Activated CD8-positive, alpha-beta T cell treated with anti-CD3 and anti-CD28 coated beads for 36 hours (primary cell): ENCODE measurements at places on chromosomes 7 and 10.
A peak's percentile ranks its signal among the peaks of the same experiment; 100 is the strongest.

- no peak for DNase-seq
- peaks cover 1% of the 10 kb centered on the region for H3K27me3 ChIP-seq
- no peak overlapping the region for H3K27ac ChIP-seq
- H3K4me3 ChIP-seq = no peak overlapping the region
Observed at GRCh38 chr7:16908561-16908960, 26.8 kb upstream of the AGR3 start.

GRCh38 chr7:48384180-48384752, 213.0 kb downstream of the ABCA13 start:
- no peak for DNase-seq
- H3K27me3 ChIP-seq = no peaks in the 10 kb centered on the region
- no peaks in the 10 kb centered on the region for H3K4me1 ChIP-seq
- H3K4me3 ChIP-seq = no peak overlapping the region
- H3K36me3 ChIP-seq = no peaks in the 10 kb centered on the region
- no peak overlapping the region for H3K27ac ChIP-seq

GRCh38 chr7:136353287-136353686, 376.1 kb upstream of the MTPN start:
- no peak for DNase-seq
- H3K36me3 ChIP-seq = no peaks in the 10 kb centered on the region
- H3K27ac ChIP-seq = no peak overlapping the region
- no peaks in the 10 kb centered on the region for H3K27me3 ChIP-seq

- peaks cover 15% of the 10 kb centered on the region for H3K36me3 ChIP-seq
- DNase-seq = peak; percentile 20
- peaks cover 19% of the 10 kb centered on the region for H3K4me1 ChIP-seq
Observed at GRCh38 chr7:148939128-148939755, 55.2 kb upstream of the EZH2 start.

- H3K27me3 ChIP-seq = peaks cover 6% of the 10 kb centered on the region
- DNase-seq = no peak
- H3K4me1 ChIP-seq = no peaks in the 10 kb centered on the region
- no peak overlapping the region for H3K27ac ChIP-seq
- no peak overlapping the region for H3K4me3 ChIP-seq
- no peaks in the 10 kb centered on the region for H3K36me3 ChIP-seq
Observed at GRCh38 chr7:111873963-111874690, 311.8 kb upstream of the IMMP2L start.

DNA sequence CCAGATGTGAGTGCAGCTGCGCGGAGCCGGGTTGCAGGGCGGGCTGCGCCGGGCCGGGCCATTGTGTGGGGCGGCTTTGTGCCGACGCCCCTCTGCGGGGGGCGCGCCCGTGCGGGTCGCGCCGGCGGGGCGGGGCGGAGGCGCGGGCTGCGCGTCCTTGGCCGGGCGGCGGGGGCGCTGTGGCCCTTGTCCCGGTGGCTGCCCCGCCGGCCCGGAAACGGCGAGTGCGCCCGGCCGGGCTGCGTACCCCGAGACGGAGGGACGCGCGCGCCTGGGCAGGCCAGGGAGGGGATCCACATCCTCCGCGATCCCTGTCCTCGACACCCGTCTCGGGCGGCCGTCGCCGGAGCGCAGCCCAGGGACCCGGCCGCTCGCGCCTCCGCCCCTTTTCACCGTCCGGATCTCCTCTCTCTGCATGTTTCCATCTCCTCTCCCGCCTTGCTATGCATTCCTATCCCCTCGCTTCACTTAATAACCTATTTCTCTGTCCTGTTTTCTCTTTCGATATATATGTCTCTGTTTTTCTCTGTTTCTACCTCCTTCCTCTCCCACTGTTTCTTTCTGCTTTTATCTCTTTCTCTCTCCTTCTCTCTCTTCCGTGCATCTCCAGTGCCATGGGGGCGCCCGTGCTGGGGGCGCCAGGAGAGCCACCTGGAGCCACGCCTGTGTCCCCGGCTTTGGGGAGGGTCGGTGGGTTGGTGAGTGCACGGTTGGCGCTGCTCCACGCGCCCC, 765 bp downstream of the PFKFB3 start:
- H3K27me3 ChIP-seq = no peaks in the 10 kb centered on the region
- H3K4me1 ChIP-seq = peaks cover 32% of the 10 kb centered on the region
- H3K27ac ChIP-seq = peak overlapping the region; percentile 85
- H3K4me3 ChIP-seq = peak overlapping the region; percentile 98
- H3K36me3 ChIP-seq = peaks cover 26% of the 10 kb centered on the region

- no peak for DNase-seq
- no peak overlapping the region for H3K4me3 ChIP-seq
- no peak overlapping the region for H3K27ac ChIP-seq
Observed at GRCh38 chr10:47035819-47036337, 124.7 kb downstream of the PTPN20 start.

GRCh38 chr10:29646238-29646902, 11.6 kb upstream of the SVIL start:
- H3K27ac ChIP-seq = peak overlapping the region; percentile 57
- peak overlapping the region; percentile 36 for H3K4me3 ChIP-seq
- H3K27me3 ChIP-seq = peaks cover 2% of the 10 kb centered on the region
- H3K4me1 ChIP-seq = peaks cover 37% of the 10 kb centered on the region
- peak; percentile 44 for DNase-seq

- H3K27me3 ChIP-seq = no peaks in the 10 kb centered on the region
- H3K4me1 ChIP-seq = peaks cover 4% of the 10 kb centered on the region
- no peak overlapping the region for H3K4me3 ChIP-seq
- H3K36me3 ChIP-seq = no peaks in the 10 kb centered on the region
- DNase-seq = peak; percentile 82
- no peak overlapping the region for H3K27ac ChIP-seq
Observed at GRCh38 chr10:131885391-131886165, 15.2 kb upstream of the PPP2R2D start.

DNA sequence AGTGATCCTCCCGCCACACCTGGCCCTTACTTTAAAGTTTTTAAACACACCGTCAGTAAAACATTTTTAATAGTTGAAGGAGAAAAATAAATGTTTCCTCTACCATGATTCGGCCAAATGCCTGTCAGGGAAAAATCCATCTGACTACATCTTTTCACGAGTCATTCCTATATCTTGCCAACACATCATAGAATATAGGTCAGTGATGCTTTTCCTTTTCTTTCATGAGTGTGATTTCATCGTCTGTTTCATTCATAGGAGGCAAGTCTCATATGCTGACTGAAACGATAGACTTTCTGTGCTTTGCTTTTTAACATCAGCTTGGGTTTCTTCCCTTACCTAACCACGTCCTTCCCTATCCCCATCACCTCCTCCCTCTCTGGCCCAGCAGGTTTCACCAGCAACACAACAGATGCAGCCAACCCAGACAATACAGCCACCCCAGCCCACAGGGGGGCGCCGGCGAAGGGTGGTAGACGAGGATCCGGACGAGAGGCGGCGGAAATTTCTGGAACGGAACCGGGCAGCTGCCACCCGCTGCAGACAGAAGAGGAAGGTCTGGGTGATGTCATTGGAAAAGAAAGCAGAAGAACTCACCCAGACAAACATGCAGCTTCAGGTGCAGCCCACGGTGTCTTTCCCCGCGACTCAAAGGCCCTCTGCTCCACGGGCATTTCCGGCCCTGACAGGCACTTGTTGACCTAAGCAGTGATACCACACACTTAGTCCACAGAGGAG, 149.2 kb downstream of the TRIL start:
- no peak overlapping the region for H3K4me3 ChIP-seq
- DNase-seq = no peak
- H3K36me3 ChIP-seq = no peaks in the 10 kb centered on the region

DNA sequence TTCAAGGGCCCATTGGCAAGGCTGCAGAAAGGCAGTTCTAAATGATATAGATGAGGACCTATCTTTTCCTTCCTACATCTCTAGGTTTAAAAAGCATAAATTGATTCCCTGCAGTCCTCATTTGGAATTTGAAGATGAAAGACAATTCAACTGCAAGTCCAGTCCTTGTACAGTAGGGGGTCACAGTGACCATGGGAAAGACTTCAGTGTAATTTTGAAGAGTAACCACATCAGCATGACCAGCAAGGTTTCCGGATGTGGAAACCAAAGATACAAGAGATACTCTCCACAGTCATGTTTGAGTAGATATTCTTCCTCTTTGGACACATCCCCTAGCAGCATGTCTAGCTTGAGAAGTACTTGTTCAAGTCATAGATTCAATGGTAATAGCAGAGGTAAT, 539.3 kb upstream of the TEX47 start:
- peaks cover 2% of the 10 kb centered on the region for H3K4me1 ChIP-seq
- no peak overlapping the region for H3K4me3 ChIP-seq
- no peak for DNase-seq
- H3K27me3 ChIP-seq = no peaks in the 10 kb centered on the region
- no peaks in the 10 kb centered on the region for H3K36me3 ChIP-seq

GRCh38 chr10:113600569-113600968, 47.7 kb downstream of the HABP2 start:
- H3K36me3 ChIP-seq = no peaks in the 10 kb centered on the region
- peaks cover 13% of the 10 kb centered on the region for H3K27me3 ChIP-seq
- no peaks in the 10 kb centered on the region for H3K4me1 ChIP-seq
- DNase-seq = no peak
- H3K27ac ChIP-seq = no peak overlapping the region

DNA sequence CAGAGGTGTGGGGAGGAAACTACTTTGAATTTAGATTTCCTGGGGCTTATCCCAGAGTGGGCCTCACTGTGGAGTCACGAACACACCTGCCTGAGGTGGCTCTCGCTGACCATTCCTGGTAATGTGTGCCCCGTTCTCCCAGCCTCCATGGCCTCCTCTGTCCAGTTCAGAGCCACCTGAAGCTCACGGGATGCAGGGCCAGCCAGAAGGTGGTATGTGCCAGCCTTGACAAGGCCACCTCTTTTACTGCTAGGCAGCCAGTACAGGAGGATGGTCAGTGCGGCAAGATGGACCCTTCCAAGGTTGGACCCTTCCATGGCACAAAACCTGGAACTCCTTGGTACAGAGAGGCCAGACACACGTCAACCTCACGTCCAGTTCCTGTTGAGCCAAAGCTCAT, 210.3 kb downstream of the DNAJB6 start:
- H3K36me3 ChIP-seq = no peaks in the 10 kb centered on the region
- no peak overlapping the region for H3K4me3 ChIP-seq
- no peak overlapping the region for H3K27ac ChIP-seq
- H3K27me3 ChIP-seq = no peaks in the 10 kb centered on the region
- DNase-seq = no peak
- no peaks in the 10 kb centered on the region for H3K4me1 ChIP-seq

DNA sequence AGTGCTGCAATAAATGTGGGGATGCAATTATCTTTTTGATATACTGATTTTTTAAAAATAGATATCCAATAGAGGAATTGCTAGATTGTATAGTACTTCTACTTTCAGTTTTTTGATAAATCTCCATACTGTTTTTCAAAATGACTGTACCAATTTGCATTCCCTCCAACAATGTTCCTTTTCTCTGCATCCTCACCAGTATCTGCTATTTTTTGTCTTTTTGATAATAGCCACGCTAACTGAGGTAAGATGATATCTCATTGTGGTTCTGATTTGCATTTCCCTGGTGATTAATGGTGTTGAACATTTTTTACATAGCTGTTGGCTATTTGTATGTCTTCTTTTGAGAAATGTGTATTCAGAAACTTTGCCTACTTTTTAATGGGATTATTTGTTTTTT, 217.7 kb upstream of the MTPN start:
- no peak for DNase-seq
- no peak overlapping the region for H3K27ac ChIP-seq
- H3K4me1 ChIP-seq = no peaks in the 10 kb centered on the region
- H3K4me3 ChIP-seq = no peak overlapping the region
- no peaks in the 10 kb centered on the region for H3K27me3 ChIP-seq
- H3K36me3 ChIP-seq = peaks cover 1% of the 10 kb centered on the region

DNA sequence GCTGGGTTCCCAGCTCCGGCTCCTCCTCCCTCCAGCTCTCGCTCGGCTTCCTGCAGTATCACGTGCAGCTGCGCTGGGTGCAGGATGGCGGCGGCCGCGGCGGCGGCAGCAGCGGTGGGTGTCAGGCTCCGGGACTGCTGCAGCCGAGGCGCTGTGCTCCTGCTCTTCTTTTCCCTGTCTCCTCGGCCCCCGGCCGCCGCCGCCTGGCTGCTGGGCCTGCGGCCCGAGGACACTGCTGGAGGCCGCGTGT, at the start of gene CNNM1:
TSS of gene CNNM1 (plus strand) at position 53 of the 250 bp plus-strand sequence. CDS start at position 85, 32 bp downstream.
- H3K27me3 ChIP-seq = peaks cover 37% of the 10 kb centered on the region
- H3K36me3 ChIP-seq = peaks cover 4% of the 10 kb centered on the region
